DMS79 (cell line): ENCODE measurements at places on chromosomes 12 and 14.

DNA sequence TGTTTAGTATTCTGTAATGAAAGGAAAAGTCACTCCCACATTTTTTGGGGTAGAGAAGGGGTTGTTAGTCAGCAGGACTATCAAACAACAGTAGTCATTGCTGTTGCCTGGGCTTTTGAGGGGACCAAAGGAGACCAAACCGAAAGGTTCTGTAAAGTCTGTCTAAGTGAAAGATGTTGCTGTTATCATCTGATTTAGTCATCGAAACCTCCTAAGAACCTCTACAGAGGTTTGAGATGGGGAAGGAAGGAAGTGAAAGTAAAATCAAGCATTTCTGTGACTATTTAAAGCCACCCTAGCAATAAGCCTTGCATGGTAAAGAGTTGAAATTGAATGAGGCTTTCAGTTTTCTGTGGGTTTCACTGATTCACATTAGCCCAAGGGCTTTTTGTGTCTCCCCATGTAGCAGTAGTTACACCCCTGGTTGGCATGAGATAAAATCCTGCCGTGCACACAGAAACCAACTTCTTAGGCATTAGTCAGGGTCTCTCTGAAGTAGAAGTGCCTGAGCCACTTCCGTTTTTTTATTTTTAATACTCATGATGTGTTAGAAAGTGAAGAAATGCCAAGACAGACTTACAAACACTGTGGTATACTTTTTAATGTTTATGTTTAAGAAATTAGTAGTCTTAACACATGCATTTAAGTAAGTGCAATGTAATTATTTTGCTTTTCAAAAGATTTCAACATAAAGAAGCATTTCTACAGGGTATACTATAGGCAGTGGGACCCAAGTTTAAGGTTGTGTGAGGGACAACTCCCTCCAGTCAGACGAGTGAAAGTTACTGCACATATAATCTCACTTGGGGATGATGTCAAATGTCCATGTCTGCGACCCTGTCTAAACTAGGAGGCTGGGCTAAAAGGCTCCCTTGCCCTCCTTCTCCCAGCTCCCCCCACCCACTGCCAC is 50.4 kb downstream of the DYRK2 start:
- no peak for DNase-seq

GRCh38 chr14:33491112-33491511 is 459.8 kb downstream of the EGLN3 start:
- DNase-seq: no peak

DNA sequence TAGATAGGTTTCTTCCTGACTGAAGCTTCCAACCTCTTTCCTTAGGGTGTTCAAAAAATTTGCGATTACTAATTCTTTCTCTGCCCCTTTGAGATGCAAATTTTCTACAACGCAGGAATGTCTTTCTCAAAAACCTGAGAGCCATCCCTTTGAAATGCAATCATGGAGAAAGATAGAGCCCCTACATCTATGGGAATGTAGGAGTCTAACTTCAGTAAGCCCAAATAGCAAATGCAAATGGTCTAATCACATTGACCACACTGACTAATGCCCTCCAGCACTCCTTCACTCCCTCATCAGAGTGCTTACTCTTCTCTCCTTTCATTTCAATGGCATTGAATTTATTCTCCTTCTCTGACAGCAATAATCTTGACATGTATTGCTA is 107.1 kb downstream of the SLC6A15 start:
- no peak for DNase-seq

GRCh38 chr14:84129007-84129406 is 1400.9 kb upstream of the FLRT2 start:
- no peak for DNase-seq

- DNase-seq: no peak
Observed at GRCh38 chr12:25051171-25051570, 102.3 kb upstream of the BCAT1 start.
